Adrenal gland (tissue), 19 donors: ENCODE measurements at places on chromosomes 2 and 18. TPM values are rescaled to one million over a fixed set of nuclear protein-coding genes. Genes with fewer than 3 reads are reported as not detected.

GRCh38 chr18:64132871-64133270 is 16.0 kb downstream of the LINC00305 start:
- no peak for DNase-seq

- no peak for DNase-seq
Observed at GRCh38 chr2:27752551-27753237, 18.8 kb upstream of the MRPL33 start.

- no peak for DNase-seq
Observed at GRCh38 chr2:233076749-233077148, 16.6 kb downstream of the INPP5D start.

NEURL3 gene
- not detected for total RNA-seq

GRCh38 chr2:216553093-216553478 is 54.4 kb downstream of the RPL37A start:
- no peak for DNase-seq

RAB6C gene
- not detected for total RNA-seq

DNA sequence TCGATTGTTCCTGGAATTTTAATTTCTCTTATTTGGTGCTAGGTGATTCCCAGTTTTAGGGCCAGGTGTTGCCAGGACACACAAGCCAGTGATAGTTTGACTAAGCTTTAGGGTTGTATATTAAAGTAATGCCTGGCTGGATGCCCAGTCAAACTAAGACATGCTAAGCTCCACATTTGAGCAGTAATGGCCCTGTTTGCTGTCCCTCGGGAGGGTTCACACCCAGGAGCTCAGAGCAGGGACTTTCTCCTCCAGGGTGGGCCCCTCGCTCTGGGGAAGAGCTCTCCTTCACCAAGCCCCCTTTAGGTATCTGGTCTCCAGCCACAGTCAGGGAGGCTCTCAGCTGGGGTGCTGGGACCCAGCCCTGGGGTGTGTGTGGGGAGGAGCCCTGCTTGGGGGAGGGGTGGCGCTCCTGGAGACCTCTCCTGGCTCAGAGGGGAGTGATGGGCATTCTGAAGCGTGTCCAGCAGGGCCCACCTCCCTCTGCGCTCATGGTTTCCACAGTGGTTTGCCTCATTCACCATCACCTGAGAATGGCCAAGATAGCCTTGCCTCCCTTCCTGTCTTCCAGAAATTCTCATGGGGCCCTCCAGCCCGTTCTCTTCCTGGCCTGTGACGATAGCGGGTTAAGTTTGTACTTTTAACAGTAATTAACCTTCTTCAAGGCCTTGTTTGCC is 31.7 kb downstream of the INPP4A start:
- DNase-seq = no peak
